ENCODE measurements at places on chromosomes 13 and 19. TPM values are rescaled to one million over a fixed set of nuclear protein-coding genes. Genes with fewer than 3 reads are reported as not detected.

ZNF77 gene
- total RNA-seq = 6.5 TPM

TMEM143 gene
- total RNA-seq = 1.1 TPM

PEX11G gene
- total RNA-seq = 0.72 TPM

CPB2 gene
- not detected for total RNA-seq

KIR2DL3 gene
- not detected for total RNA-seq

CD22 gene
- 0.18 TPM for total RNA-seq

WDR18 gene
- 38.9 TPM for total RNA-seq

ATP1A3 gene
- under 0.01 TPM for total RNA-seq

IZUMO2 gene
- total RNA-seq = not detected

- no peak for DNase-seq
Measured at GRCh38 chr13:89082623-89083022, 1411.5 kb downstream of the SLITRK5 start.

DNA sequence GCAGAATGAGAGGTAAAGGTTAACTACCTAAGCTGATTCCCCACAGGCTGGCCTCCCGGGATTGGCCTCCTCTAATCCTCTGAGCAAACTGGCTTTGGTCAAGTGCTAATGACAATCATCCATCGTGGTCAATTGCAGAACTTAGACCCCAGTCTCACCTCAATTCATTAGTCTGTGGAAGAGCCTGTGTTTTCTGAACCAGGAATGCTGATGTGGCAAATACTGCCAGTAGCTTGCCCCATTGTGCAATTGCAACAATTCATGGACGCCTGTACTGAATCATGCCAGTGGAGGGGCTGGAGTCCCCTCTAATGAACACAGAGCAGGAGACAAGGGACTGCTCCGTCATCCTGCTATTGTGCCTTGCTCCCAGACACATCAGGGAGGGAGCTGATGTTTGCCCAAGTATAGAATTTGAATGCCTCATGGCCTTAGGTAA, 1256.5 kb downstream of the EFNB2 start:
- DNase-seq = no peak

DNA sequence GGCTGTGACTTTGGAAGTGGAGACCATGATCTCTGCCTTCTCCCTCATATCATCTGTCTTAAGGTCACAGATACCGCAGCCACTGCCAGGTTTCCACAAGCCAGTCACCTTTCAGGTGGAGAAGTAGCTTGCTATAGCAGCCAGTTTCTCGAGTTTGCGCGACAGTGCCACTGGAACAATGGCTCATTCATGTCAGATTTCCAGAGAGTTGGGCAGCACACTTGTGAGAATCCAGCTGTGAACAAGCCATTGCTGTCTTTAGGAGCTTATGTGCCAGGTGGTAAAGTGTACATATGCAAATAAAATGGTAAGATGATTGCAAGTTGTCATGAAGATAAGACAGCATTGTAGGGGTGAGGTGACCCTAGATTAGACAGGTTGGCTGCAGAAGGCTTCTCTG, 22.3 kb downstream of the GARRE1 start:
- DNase-seq = no peak

DNA sequence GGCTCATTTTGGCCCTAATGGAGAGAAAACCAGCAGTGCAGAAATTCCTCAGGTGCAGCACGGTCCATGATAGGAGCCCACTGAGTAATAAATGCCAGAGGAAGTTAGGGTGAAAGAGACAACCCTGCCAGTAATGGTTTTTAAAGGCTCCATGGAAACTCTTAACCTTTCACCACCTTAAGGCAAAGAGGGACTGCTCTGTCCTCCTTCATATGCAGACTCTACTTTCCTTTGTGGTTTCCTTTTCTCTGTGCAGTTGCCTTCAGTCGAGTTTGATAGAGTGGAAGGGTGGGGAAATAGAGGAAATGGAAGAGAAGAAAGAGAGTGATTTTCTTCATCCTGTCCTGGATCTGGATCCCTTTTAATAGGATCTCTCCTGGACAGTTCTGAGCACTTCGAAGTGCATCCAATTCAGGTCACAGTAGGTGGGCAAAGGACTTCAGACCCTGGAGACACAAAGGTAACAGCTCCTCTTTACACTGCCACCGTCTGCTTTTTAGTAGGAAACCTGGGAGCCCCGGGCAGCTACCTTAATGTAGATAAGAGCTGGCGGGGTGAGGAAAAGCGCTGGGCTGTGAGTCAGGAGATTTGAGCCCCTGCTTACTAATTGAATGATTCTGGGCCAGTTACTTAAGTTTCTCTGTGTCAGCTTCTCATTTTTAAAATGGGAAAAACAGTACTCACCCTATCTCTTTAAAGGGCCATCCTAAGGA, 294.8 kb downstream of the KCNRG start:
- DNase-seq = no peak

GRCh38 chr13:109255141-109255856, 531.1 kb downstream of the IRS2 start:
- no peak for DNase-seq

DNA sequence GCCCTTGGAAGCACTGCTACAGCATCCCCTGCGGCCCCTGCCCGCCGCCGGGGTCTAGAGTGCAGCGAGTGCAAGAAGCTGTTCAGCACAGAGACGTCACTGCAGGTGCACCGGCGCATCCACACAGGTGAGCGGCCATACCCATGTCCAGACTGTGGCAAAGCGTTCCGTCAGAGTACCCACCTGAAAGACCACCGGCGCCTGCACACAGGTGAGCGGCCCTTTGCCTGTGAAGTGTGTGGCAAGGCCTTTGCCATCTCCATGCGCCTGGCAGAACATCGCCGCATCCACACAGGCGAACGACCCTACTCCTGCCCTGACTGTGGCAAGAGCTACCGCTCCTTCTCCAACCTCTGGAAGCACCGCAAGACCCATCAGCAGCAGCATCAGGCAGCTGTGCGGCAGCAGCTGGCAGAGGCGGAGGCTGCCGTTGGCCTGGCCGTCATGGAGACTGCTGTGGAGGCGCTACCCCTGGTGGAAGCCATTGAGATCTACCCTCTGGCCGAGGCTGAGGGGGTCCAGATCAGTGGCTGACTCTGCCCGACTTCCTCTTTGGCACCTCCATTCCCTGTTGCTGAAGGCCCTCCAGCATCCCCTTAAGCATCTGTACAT, 4.9 kb downstream of the ZNF574 start:
- no peak for DNase-seq

DNA sequence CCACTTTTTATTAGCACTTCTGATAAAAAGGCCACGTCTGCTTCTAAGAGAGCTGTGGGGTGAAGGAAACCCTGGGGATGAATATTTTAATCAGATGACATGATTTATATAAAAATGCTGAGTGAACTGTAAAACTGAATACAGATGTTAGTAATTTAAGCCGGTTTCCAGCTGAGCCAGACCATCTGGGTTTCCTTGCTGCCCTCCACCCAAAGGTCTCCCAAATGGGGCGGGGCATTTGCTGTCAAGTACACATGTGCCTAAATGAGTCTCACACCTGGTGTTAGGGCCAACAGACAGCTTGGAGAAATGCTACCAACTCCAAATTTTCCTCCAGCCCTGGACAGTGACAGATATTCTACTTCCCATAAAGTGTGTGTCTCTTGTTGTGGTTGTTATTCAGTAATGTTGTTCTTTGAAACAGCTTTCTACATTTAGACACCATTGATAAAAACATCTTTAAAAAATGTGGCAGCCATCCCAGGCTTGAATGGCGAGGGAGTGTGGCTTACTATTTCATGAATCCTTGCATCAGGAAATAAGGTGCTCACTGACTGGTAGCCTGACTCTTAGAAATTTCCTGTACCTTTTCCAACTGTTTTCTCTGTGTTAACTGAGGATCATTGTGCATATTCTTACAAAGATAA, 350.4 kb downstream of the MTUS2 start:
- DNase-seq = no peak

DNA sequence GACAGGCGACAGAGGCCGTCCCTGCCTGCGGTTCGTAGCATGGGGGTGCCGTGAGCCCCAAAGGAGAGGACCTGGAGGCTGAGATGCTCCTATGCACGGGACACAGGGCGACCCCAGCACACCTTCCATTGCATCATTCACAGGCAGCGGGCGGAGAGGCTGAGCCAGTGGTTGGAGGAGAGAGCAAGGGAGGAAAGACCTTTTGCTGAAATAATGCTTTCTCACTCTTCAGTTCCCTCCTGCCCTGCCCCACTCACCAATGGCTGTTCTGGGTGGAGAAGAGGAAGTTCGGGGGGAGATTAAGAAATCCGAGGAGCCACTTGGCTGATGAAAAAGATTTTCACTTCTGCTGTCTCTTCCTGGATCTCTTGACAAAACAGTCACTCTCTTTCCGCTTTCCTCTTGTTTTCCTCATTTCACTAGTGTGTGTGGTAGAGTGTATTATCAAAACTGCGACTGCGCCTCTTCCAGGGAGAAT, at the start of gene NLRP12:
NLRP12 (minus strand) TSS at position 181 of the 478 bp plus-strand sequence; CDS start at position 41, 140 bp downstream.
- no peak for DNase-seq

- no peak for DNase-seq
Measured at GRCh38 chr19:53552001-53552721, 14.2 kb downstream of the ZNF331 start.

- no peak for DNase-seq
Measured at GRCh38 chr19:41587101-41587837, 11.3 kb downstream of the CEACAM21 start.

GRCh38 chr19:9847087-9847671, 12.1 kb downstream of the PIN1 start:
- DNase-seq = peak; percentile 97

DNA sequence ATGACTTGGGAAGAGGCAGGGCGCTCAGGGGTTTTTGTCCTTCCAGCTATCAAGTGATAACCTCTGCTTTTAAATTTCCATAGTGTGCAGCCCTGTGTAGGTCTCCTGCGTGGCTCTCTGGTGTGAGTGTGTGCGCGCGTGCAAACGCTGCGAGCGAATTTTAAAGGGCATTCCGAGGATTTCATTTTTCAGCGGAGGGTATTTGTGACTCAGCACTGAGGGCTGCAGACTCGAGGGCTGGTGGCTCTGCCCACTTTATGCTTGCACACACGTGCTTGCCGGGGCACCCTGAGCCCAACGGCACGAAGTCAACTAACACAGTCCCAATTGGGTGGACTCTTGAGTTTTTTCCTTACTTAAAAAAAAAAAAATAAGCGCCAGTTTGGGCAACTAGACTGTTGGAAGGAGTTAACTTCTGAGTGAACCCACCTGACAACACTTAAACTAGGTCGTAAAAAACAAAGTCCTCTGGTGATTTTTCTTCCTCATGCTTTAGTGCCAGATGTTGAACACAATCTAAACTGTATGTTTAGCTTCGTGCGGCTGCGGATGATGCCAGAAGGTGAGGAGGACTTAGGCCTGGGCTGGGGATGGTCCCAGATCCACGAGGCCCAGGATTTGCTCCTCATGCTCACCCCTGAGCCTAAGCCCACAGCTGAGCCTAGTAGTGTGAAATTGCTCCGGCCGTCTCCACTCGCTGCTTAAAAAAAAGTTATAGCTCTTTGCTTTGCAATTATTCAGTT, 2.1 kb downstream of the FGF9 start:
- no peak for DNase-seq

DNA sequence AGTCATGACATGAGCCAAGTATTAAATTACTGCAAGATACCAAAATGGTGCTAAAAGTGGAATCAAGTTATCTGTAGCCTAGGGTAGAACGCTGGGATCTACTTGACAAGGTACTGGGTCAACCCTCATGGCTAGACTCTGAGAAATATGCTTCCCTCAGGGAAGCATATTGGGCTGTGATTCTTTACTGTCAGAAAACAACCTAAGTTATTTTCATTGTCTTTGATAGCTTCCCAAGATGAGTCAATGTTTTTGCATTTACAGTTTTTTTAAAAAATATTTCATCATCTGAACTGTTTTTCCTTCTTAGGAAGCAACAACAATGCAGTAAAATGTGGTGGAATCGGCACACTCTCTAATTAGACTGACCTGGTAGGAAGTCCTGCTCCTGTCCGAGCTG, 218.0 kb downstream of the RGCC start:
- no peak for DNase-seq

DNA sequence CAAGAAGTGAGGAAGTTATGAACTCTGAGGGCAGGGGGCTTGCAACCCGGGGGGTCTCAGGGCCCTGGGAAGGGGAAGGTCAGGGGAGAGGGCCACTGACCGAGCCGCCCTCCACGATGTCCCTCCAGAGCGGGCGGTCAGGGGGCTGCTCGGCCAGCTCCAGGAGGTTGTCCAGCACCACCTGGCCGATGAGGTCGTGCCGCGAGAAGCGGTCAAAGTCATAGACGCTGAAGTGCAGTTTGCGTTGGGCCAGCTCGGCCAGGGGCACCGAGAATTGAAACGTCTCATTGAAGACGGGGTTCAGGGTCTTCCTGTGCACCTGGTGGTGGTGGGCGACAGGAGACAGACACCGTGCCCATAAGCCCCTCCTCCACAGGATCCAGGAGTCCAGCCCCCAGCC, 10.5 kb downstream of the SYT3 start:
- DNase-seq = no peak

- no peak for DNase-seq
Measured at GRCh38 chr19:44072543-44073401, 813 bp downstream of the ZNF284 start.

DNA sequence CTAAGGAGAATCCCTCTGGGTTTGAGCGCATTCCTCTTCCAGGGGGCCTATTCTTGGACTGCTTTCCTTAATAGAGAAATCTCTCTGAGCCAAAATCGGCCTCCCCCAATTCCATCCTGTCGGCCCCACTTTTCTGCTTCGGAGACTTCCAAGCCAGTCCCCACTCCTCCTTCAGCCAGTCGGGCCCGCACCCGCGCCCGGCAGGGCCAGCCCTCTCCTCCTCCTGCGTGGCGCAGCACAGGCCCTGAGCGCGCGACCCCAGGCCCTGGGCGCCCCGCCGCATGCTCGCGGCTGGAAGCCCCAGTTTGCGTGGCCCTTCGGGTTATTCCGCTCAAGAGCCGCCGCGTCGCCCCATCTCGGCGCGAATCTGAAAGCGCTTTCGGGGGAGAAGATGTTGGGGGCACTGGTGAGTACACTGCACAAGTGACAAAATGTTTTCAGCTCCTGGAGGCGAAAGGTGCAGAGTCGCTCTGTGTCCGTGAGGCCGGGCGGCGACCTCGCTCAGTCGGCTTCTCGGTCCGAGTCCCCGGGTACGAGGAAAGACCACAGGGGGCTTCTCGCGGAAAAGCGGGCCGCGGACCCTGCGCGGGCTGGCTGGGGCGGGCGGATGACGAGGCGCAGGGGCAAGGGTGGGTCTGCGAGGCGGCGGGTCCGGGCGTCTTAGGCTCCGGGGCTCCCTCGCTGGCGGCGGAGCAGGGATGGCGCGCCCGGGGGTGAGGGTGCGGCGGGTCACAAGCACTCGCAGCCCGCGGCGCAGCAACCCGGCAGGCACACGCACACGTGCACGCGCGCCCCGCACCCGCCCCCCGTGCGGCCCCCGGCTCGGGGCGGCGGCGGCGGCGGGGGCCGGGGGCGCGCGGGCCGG, at the start of gene IL17D:
IL17D (plus strand) TSS at position 785 of the 865 bp plus-strand sequence. CDS start 303 bp downstream, outside the sequence.
- DNase-seq = no peak

- DNase-seq = no peak
Measured at GRCh38 chr19:46745521-46746280, at the start of gene FKRP. Gene FKRP, plus strand, starts transcription at chr19:46746057. Its CDS starts 9,394 bp downstream, at chr19:46755451.

- DNase-seq = no peak
Measured at GRCh38 chr19:3570606-3571011, 2.1 kb upstream of the HMG20B start.
